ENCODE measurements at places on chromosomes 6 and 20. TPM values are rescaled to one million over a fixed set of nuclear protein-coding genes. Genes with fewer than 3 reads are reported as not detected.

SMLR1 gene
- not detected for total RNA-seq

RHAG gene
- not detected for total RNA-seq

SIGLEC1 gene
- not detected for total RNA-seq

MATN4 gene
- total RNA-seq = 0.39 TPM

CDSN gene
- total RNA-seq = not detected

Measured in activated CD8-positive, alpha-beta T cell treated with anti-CD3 and anti-CD28 coated beads, Interleukin-2, amount 10 ng/mL, durations not matched to agents 7 days and 5 days (primary cell).